C1 segment of cervical spinal cord (tissue), 14 donors: ENCODE measurements at places on chromosomes 7 and 10.

GRCh38 chr7:107953924-107954303 lies 49.0 kb downstream of the LAMB1 start:
- no peak for DNase-seq

GRCh38 chr10:45199205-45199740 lies 116.1 kb downstream of the OR13A1 start:
- DNase-seq = no peak

GRCh38 chr7:65239707-65240352 lies 133.8 kb upstream of the ZNF92 start:
- no peak for DNase-seq

GRCh38 chr7:48058990-48059389 lies 23.6 kb downstream of the C7orf57 start:
- DNase-seq = no peak

DNA sequence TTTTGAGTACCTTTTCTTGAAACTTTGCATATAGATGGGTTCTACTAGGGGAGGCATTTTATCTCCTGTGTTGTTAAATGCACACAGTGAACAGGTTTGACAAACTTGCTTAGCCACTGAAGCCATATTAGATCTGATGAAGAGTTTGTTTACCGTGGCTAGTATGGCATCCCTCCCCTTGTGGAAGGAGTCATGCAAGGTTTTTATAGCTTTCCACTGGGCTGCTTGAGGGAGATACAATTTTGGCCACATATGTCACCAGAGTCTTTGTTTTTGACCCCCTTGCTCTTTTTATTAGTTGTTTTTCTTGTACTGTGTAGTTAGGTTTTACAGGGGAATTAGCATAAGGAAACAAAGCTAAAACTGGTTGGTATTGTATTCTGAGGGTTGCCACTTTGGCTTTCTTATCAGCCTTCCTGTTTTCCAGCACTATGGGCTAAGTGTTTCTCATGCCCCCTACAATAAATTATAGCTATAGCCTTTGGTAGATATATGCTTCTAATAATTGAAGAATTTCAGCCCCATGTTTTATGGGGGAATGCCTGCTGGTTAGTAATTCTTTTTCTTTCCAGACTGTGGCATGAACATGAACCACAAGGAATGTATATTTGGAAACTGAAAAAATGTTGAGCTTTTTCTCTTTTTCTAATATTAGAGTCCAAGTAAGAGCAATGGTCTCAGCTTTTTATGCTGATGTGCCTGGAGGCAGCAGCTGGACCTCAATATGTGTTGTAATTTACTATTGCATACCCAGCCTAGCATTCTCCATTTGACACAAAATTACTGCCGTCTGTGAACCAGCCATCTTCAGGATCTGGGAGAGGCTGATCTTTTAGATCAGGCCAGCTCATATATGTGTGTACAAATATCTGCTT lies 18.4 kb upstream of the STEAP2 start:
- no peak for DNase-seq

DNA sequence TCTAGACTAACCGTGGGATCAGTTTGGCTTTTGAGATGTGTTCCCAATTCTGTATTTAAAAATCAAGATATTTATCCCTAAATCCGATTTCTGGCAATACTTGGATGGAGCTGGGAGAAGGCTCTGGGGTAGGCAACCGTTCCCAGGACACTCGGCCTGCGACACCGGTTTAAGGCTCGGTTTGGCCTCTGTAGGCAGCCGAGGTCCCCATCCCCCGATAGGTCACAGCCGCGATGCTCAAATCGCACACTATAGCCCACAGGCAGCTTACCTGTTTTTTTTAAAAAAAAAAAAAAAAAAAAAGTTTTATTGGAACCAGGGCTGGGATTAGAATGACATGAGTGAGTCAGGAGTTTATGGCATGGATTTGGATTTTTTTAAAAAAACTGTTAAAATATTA lies 729 bp upstream of the TAF3 start:
- DNase-seq = no peak

DNA sequence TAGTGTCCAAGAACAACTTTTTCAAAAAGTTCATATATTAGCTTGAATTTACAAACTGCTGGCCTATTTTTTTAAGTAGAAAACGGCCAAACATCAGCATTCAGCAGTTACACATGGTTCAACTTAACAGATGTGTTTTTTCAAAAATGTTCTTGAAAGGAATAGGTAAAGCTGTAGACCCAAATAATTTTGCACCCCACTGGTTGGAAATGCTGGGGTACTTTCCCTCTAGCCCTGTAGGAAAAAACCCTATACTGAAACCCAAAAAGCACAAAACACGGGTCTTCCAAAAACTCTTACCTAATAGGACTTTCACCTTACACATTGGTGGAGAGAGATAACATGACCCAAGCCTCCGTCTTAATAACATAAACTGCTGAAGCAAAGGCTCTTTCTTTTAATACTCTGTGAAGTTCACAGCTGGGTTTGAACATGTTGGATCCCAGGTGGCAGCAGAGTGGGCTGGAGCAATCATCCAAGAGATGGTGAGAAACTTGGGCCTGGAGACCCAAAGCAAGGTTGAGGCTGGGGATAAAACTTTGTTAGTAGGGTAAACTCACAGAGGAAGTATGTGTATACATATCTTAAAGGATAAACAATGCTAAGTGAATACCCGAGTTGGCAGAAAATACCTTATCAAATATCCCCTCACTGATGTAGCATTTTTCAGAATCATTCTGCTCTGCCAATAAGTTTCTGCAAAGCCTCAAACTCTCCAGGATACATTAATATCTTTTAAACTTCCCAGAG lies 629 bp upstream of the DNAJC9 start:
- no peak for DNase-seq

GRCh38 chr7:96709381-96710228 lies at the start of gene SEM1:
TSS of gene SEM1 (minus strand) at chr7:96709846. CDS start at chr7:96709763, 83 bp downstream.
- DNase-seq = peak; percentile 76

GRCh38 chr7:80675090-80675489 lies 36.6 kb downstream of the CD36 start:
- DNase-seq = no peak
